Activated T-helper 1 cell treated with anti-CD3 and anti-CD28 coated beads, Interleukin-2, amount 50 U/mL, for 16 hours (primary cell): ENCODE measurements at places on chromosomes 2 and 18.

DNA sequence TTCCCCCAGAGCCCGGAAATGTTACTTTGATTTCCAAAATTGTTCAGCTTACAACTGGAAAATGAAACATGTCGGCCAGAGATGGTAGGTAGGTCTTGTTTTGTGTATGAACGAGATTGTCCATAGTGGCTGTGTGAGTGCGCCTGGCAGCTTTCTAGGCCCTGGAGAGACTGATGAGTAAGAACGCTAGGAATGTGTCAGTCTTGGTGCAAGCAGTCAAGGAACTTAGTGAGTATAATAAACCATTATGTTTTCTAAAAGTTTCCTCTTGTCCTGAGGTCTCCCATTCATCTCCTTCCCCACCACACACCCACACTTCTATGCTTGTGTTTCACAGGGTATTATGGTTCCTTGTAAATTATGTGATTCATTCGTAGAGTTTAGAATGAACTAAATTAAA, 234.2 kb downstream of the CDH2 start:
- no peak for DNase-seq

DNA sequence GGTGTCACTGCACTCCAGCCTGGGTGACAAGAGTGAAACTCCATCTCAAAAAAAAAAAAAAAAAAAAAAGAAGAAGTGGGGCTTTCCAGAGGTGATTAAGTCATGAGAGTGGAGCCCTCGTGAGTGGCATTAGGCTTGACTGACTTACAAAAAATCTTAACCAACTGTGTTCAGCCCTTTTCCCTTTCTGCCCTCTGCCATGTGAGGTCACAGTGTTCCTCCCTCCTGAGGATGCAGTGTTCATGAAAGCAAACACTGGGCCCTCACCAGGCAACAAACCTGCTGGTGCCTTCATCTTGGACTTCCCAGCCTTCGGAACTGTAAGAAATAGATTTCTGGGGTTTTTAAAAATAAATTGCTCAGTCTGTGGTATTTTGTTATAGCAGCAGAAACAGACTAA, 37.0 kb upstream of the METTL21A start:
- no peak for DNase-seq

DNA sequence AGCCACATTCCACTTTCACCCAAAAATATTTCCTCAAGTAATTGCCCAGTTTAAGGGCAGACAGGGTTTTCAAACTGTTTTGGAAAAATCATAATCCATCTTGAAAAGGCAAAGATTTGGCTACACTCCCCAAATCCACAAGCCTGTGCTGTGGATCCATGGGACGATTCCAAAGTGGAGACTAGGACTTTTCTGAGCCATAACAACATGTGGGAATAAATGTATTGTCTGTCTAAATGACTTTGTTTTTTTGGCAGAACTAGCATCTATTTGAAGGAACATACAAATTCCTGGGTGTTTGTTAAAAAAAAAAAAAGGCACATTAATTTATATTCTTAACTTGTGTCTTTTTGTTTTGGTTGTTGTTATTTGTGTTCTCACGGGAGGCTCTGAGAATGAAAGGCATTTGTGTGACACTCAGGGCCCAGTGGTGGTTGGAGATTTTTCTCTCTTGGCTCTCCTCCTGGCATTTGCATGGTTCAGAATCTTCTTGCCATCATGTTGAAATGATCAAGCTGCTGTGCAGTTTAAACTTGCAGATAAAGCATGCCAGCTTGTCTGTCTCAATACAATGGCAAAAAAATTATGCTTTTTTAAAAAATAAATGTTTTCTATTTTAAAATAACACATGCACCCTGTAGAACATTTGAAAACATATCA, 277.4 kb downstream of the EN1 start:
- no peak for DNase-seq

GRCh38 chr2:45892425-45892745, 240.9 kb downstream of the PRKCE start:
- no peak for DNase-seq

GRCh38 chr2:160430001-160430344, 63.6 kb downstream of the RBMS1 start:
- no peak for DNase-seq
